ENCODE measurements at places on chromosomes 7 and 10. TPM values are rescaled to one million over a fixed set of nuclear protein-coding genes. Genes with fewer than 3 reads are reported as not detected.

SYT15B gene
- total RNA-seq, result 0.09 TPM

THNSL1 gene
- total RNA-seq, result 2.3 TPM

PSD gene
- not detected for total RNA-seq

SNCG gene
- total RNA-seq, result not detected

FGL2 gene
- total RNA-seq, result not detected

GRCh38 chr10:131445623-131446022 lies 134.1 kb upstream of the TCERG1L start:
- no peak for DNase-seq

DNA sequence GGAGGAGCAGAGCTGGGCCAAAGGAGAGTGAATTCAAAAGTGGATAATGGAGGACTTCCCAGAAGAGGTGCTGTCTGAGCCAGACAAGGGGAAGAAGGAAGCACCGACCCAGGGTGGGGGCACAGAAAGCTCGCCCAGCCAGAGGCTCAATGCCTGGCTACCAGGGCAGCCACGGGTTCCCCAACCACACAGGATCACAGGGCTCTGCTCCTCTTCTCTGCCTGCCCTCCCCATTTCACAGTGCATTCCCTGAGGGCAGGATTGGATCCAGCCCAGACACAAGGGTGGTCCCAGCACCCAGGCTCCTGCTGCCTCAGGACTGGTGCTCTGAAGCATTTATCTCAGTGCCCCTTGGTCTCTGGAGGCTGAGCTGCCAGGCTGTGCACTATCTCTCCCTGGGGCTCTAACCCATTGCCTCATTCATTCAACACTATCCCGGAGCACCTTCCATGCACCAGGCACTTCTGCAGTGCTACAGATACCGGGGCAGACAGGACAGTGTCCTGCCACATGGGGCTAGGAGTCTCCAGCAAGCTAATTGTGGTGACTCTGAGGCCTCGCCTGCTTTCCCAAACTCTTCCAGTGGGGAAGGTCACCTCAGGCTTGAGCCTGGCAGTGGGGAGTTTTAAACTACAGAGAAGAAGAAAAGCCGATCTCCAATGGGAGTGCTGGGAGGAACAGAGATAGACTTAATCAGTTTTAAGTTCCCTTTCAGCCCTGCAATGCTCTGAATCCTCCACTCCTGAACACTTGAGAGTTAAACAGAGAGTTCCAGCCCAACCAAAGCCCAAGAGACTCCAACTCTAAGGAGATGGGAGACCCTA lies 201.8 kb upstream of the ZMIZ1 start:
- no peak for DNase-seq

- no peak for DNase-seq
Measured at GRCh38 chr7:50416527-50417182, 33.5 kb downstream of the FIGNL1 start.

GRCh38 chr10:110226926-110227641 lies 19.7 kb downstream of the MXI1 start:
- peak; percentile 47 for DNase-seq

- DNase-seq, result peak; percentile 91
Measured at GRCh38 chr7:129501760-129502707, at the start of gene SMKR1. Gene SMKR1, plus strand, starts transcription at chr7:129502531. Its CDS starts 294 bp downstream, at chr7:129502825.

DNA sequence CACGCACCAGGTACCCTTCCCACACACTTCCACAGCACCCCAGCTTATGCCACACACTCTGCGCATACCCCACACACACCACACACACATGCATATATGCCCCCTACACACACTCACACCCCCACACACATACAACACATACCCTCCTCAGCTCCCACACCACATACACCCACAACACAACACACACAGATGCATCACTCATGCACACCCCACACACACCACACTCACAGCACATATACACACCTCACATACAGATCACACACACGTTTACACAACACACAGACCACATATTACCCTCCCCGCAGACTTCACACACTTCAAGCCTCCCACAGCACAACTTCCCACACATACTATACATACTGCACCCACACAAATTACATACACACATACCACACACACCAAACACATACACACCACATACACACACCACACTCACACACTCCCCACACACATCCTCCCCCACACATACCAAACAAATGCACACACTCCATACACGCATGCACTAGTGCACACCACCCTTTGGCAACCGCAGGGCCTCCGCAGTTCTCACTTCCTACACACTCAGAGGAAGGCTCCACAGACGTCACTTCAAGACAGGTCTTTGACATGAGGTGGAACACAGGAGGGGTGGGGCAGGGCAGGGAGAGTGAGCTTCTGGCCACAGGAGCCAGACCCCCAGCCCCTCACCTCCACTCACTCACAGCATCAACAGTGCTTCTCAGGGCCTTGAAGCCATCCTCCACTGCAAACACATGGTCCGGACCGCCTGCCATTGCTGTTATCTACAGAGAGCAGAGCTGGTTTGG lies 18.5 kb upstream of the ANTXRL start:
- no peak for DNase-seq

GRCh38 chr7:153091477-153091876 lies 331.9 kb downstream of the ACTR3B start:
- peak; percentile 34 for DNase-seq

GRCh38 chr7:159096736-159097581 lies 47.7 kb downstream of the VIPR2 start:
- DNase-seq, result no peak

- peak; percentile 81 for DNase-seq
Measured at GRCh38 chr7:24963218-24963617, 16.8 kb downstream of the OSBPL3 start.

DNA sequence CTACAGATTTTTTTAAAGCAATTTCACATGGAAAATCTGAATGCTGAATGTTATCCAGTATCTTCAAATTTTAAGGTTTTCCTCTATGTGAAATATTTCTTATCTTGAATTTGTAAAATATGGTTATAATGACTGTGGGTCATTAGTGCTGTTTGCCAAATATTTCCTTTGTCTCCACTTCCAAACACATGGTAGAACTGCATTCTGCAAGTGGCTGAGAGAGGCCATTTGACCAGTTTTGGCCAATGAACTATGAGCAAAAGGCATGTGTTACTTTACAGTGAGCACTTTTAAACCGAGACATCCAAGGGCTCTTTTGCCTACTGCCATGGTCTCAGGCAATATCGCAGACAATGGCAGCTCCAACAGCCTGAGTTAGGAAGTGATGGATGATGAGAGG lies 117.2 kb upstream of the RSU1 start:
- no peak for DNase-seq

Measured in Daoy (cell line).